ENCODE measurements at places on chromosomes 12 and 14.

- DNase-seq = no peak
Observed at GRCh38 chr12:116113398-116114130, 163.9 kb downstream of the MED13L start.

- no peak for DNase-seq
Observed at GRCh38 chr14:65901595-65901994, 489.1 kb downstream of the FUT8 start.

- no peak for DNase-seq
Observed at GRCh38 chr12:70722584-70723343, 85.5 kb upstream of the PTPRB start.

- no peak for DNase-seq
Observed at GRCh38 chr12:68078737-68079136, 80.8 kb downstream of the IFNG start.

DNA sequence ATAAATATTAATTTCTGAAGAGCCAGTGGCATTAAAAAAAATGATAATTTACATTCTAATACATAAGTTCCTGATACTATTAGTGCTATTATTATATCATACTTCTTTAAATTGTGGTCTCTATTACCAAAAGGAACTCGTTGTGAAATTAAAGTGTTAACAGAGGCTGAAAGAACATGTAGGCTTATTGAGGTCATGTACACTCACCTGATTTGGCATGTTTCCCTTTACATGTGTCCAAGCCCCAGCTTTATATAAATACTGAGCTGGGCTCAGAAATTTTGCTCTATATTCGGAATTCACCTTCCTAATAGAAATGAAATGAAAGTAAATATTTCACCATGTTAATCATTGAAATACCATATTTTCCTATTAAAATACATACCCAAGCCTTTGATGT, 11.0 kb downstream of the MDM1 start:
- DNase-seq = no peak

DNA sequence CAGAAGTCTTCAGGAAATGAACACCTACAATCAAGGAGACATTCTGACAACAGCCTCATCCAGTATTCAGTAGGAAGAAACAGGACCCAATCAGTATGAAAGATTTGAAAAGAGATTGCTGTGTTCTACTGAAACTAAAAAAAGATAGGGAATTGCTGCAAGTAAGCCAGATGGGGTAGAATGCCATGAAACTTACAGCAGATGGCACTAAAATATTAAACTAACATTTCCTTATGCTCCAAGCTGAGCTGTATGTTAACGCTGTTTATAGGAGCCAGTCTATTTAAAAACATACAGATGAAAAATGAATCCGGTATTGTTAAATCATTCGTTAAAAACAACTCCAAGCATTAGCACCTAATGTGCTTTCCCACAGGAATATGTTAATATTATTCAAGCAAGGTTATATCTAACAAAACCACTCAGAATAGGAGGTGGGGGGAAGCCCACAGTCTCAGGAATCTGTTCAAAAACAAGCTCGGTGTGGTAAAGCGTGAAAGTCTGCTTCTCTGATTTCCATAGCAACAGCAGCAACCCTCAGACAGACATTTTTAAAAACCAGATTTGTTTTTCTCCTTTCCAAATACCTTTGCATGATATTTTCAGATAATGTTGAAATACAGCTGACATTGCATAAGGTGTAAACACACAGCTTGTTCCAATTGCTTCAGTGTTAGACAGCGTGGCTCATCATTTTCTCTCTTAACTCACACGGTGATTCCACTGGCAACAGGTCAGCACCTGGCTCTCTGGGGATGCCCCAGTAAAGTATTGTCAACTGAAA, 131.4 kb upstream of the CCDC175 start:
- no peak for DNase-seq

Measured in NCI-H2081 treated with DMSO at 0.1 percent for 48 hours (cell line).